ENCODE measurements at places on chromosomes 4 and X.
A peak's percentile ranks its signal among the peaks of the same experiment; 100 is the strongest.

DNA sequence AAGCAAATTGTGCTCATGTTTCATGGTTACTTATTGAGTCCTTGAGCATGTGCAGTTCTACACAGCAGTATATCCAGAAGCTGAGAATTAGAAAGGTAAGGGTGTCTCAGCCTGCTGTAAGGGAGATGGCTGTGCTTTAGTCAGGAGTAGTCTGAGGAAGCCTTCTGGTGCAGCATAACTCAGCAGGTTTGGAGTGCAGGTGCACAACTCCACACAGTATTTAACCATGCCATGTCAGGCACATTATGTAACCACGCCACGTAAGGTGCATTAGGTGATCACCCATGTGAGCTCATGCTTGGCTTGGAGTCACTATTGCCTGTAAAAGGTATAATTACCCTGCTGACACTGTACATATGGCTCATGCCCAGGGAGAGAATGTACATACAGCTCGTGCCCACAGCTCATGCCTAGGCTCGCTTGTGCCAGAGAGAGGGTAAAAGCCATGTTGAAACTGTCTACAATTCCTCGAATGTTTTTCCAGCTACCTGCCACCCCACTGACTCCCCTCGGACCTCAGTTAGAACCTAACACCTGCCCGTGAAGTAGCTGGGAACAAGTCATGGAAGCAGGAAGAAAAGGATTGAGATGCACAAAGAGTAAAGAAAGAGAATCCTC, 37.8 kb downstream of the UCHL1 start:
- peak; percentile 24 for DNase-seq

DNA sequence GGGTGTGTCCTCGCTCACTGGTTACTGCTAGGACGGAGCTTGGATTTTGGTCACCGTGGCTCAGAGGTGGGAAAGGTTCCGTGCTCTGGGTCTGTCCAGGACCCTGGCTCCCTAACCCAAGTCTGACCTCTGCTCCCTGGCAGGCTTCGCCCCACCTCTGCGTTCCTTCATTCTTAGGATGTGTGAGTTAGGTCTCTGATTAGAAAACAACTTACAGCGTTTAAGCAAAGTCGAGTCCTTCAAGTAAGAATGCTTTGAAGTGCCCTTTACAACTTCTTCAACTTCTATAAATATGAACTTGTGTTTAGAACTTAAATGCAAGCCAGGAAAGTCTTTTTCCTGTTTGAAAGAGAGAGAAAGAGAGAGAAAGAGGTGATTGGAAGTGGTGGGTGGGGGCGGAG, 891 bp downstream of the TLR2 start:
- DNase-seq: no peak

GRCh38 chr4:145266881-145267280, 86.5 kb upstream of the OTUD4 start:
- no peak for DNase-seq

- DNase-seq: no peak
Observed at GRCh38 chr4:8200302-8200975, 1.3 kb downstream of the SH3TC1 start.

- DNase-seq: no peak
Observed at GRCh38 chr4:39763714-39764572, 66.0 kb downstream of the UBE2K start.

DNA sequence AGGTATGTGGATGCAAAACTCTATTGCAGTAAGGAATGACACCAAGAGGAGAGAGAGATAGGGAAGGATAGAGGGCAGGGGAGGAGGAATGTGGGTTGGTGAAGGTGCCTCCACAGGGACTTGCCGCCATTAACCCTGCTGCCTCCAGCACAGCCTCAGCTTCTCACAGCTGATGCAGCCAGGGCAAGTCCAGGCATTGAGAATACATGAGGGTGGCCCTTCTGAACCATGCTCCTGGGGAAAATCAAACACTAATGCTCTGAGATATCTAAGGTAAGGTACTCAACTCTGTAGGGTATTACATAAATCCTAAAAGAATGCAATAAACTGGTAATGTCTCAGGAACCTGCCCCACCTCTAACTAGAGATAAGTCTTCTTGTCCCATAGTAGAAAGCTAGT, 28.7 kb downstream of the UGT2B7 start:
- no peak for DNase-seq

DNA sequence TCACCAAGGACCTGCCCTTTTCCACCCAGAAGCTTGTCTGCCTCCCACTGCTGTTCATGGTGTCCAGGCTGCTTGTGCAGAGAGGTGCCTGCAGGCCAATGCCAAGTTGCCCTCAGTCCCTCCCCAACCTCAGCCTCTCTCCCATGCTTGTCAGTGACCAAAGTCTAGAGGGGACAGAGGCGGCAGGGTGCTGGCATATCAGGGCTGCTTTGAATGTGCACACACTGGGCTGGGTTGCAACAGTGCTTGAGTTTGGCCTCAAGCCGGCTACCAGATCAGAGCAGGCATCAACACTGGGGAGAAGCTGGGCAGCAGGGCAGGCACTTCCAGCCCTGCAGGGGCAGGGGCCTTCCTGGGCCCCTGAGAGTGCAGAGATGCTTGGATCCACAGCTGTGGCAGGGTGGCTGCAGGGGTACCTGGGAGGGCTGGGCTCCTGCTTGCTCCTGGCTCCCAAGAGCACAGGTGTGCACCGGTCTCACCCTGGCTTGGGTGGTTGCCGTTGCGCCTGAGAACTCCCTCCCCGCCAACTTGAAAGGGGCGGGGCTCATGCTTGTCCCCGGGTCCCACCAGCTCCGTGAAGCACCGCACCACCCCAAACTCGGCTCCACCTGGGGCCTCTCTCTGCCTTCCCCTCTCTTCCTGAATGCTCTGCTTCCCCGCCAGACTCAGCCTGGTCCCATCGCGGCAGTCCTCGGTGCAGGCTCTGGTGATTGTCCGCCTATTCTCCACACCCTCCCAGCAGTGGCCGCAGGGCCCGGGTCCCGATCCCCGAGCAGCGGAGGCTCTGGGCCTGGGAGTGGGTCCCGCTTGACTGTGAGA, 1681.9 kb upstream of the ADGRL3 start:
- DNase-seq: no peak

DNA sequence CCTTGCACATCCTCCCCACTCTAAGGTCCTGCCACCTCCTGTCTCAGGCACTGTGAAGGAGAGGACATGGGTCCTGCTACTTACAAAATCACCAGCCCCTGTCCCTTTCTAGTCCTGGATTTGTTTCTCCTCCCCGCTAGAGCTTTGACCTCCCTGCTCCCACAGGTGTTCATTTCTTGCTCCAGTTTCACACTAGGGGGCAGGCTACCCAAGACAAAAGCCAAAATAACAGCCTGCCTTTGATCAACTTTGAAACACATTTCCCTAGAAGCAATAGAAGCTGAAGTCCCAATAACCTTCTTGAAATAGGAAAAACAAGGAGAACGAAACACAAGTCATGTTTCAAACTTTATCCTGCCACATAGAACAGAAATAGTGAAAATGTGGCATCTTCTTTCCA, 164.4 kb downstream of the QDPR start:
- no peak for DNase-seq

GRCh38 chrX:13764281-13764680, 29.7 kb downstream of the OFD1 start:
- DNase-seq: no peak

DNA sequence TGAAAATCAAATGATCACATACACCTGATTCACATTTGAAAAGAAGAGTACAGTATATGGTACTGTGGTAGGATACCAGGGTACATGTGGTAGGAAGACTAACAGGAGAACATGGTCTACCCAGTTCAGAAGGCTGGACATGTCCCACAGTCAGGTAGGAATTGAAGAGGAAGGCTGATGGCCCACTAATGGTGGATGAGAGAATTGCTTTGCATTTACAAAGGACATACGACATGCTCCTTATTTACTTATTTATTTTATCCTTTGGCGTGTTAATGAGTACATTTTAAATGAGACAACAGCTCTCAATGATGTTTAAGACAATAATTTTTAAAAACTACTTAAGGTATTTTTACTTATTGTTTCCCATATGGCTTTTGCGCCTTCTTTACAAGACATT, 106.7 kb upstream of the BMP2K start:
- no peak for DNase-seq

All from LHCN-M2 (cell line).